ENCODE measurements at places on chromosomes 2 and 18.

- DNase-seq, result no peak
Observed at GRCh38 chr2:105812180-105813044, 67.7 kb downstream of the NCK2 start.

DNA sequence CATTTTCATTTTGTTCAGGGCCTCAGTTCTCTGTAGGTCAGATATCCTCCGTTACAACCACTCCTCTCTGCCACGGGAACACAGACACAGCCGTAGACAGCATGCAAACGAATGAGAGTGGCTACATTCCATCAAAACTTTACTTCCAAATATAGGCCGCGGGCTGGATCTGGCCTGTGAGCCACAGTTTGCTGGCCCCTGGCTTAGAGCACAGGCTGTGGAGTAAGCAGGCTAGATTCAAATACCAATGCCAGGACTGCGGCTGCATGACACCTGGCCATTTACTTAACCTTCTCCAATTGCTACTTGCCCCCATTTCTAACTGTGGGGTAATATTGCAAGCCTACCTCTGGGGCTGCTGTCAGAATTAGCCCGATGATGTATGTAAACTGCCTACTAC is 325.8 kb upstream of the POU3F3 start:
- DNase-seq, result no peak

GRCh38 chr2:96636551-96637171 is 1.5 kb downstream of the KANSL3 start:
- no peak for DNase-seq

DNA sequence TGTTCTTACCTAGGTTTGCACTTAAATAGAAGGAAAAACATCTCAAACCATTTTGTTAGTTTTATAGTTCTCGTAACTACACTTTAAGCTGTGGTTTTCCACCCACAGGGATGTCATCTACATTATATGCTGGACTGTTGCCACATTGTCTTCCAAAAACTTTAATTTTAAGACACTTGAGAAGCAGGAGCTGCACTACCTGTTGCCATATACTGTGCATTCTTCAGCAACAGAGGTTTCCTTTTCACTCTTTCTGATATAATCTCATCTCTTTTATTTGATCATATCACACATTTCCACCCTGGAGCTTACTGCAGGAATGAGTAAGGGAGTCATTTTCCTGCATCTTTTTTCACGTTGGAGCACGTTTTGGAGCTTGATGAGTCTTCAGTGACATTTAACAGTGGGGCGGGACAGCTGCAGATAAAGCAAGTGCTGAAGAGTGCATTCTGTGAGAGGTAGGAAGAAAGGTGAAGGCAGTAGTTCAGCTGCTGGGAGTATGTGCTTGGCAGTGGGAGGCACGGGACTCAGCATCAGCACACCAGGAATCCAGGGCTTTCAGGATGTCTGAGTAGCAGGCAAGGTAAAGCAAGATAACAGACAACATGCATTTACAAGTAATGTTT is 3.8 kb downstream of the LIMS1 start:
- no peak for DNase-seq

- no peak for DNase-seq
Observed at GRCh38 chr18:13217971-13218367, 591 bp upstream of the LDLRAD4 start.

DNA sequence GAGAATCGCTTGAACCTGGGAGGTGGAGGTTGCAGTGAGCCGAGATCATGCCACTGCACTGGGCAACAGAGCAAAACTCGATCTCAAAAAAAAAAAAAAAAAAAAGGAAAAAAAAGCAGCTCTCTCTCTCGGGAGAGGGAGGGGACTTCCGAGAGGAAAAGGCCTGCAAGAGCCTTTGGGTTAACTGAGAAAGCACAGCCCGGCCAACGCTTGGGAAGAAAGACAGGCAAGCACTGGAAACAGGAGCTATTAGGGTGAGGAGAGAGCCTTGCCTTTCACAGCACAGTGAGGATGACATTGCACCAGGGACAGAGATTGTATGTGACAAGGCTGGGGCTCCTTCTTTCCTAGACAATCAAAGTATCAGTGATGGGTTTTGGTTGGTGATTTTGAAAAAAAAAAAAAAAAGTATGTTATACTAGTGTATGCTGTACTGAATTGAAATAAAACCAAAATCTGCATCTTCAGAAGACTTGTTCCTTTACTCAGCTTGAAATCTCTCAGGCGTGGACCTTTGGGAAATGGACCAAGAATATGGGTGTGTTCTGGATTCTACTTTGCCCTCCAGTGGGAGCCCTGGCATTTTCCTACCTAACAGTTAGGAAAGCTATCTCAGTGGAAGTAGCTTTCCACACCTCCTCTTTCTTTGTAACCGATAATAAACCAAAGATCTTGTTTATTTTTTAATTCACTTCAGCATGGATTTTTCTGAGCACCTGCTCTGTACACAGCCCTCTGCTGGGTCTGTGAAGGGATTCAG is 16.7 kb downstream of the SRSF7 start:
- no peak for DNase-seq

DNA sequence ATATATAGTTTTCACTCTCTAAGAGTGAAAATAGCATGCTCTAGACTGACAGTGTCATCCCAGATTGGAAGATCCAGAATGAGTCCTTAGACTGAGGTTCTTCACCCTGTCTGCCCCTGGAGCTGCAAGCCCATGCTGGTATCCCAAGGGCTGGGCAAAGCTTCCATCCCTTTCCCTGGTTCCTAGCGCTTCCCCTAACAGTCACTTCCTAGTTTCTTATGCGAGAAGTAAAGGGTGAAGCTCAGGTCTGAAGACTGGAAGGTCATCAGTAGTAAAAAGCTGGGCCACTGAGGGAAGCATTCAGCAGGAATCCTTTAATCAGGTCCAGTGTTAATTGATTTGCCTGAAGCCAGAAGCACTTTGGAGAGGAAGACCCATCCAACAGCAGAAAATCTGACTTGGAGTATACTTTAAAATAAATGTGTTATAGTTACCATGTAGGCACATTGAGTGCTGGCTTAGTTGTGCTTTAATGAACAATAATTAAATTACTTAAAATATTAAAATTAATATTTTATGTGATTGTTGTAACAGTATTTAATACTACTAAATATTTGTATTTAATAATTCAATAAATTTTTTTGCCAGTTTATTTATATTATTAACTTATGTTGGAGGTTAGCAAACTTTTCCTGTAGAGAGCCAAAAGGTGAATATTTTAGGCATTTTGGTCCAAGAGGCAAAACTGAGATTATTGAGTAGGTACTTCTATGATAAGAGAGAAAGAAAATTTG is 237.9 kb downstream of the FHOD3 start:
- DNase-seq, result no peak

- DNase-seq, result peak; percentile 47
Observed at GRCh38 chr2:65186872-65187851, 40.5 kb upstream of the ACTR2 start.

DNA sequence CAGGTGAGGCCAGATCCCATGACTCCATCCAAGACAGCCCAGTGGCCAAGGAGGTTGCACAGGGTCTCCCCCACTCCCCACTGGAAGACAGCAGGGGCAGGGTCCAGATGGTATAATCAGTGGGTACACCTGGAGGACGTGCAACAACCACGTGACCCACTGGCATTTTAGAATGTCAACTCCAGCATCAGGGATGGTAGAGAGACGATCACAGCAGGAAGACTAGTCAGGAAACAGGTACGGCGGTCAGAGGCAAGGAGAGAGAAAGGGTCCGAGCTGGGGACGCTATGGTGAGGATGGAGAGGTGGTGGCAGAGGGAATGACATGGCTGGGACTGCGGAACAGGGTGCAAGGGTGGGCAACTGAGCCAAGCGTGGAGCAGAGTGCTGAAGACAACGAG is 23.0 kb downstream of the SERTAD2 start:
- DNase-seq, result no peak

DNA sequence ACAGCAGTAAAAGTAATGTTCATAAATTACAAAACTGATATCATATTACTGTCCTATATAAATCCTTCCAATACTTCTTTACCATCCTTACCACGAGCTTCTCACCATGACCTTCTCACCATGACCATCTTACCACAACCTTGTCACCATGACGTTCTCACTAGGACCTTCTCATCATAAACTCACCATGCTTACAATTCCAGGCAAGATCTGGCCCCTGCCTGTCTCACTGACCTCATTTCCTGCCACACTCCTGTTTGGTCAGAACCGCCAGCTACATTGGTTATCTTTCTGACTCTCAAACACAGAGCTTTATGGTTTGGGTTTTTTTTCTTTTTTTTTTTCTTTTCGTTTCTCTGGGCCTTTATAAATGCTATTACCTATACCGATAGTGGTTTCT is 827.6 kb downstream of the RNF144A start:
- DNase-seq, result no peak

All from stimulated activated CD8-positive, alpha-beta memory T cell treated with anti-CD3 and anti-CD28 coated beads, Interleukin-4, amount 100 ng/mL, for 24 hours (primary cell).